Cardiac fibroblast (primary cell): ENCODE measurements at places on chromosomes 1 and 21.

DNA sequence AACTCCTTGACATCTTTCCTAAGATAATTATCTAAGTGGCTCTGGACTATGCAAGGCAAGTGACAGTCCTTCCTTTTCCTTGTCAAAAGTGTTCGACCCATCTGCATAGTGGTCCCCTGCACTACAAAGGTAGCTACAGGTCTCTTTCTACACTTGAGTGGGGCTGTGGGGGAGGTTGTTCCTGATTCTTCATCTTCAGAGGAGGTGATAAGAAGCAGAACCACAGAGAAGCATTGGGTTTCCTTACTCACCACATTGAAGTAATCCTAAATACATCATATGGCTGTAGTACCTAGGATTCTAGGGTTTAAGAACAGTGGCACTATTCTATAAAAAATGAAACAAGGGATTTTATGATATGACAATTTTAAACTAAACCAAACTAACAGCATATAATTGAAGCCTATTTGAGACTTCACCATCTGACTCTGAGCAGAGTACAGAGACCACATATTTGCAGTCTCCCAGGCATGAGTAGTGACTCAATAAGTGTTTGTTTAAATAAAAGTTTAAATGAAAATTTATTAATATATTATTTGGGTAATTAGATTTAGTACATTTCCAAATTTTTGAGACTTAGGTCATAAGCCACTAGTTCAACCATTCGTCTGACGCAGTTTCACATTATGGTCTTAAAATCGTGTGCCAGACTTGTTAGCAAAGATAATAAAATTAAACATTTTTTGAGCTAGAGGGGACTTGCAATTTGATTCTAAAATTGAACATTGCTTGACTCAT lies 54.9 kb upstream of the NEK7 start:
- DNase-seq = no peak

GRCh38 chr1:163013826-163014600 lies 55.1 kb upstream of the RGS4 start:
- no peak for DNase-seq

DNA sequence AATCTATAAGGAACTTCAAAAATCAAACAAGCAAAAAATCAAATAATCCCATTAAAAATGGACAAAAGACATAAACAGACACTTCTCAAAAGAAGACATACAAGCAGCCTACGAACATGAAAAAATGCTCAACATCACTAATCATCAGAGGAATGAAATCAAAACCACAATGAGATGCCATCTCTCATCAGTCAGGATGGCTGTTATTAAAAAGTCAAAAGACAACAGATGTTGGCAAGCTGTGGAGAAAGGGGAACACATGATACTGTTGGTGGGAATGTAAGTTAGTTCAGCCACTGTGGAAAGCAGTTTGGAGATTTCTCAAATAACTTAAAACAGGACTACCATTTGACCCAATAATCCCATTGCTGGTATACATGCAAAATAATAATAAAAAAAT lies 226.4 kb downstream of the S1PR1 start:
- DNase-seq = no peak

DNA sequence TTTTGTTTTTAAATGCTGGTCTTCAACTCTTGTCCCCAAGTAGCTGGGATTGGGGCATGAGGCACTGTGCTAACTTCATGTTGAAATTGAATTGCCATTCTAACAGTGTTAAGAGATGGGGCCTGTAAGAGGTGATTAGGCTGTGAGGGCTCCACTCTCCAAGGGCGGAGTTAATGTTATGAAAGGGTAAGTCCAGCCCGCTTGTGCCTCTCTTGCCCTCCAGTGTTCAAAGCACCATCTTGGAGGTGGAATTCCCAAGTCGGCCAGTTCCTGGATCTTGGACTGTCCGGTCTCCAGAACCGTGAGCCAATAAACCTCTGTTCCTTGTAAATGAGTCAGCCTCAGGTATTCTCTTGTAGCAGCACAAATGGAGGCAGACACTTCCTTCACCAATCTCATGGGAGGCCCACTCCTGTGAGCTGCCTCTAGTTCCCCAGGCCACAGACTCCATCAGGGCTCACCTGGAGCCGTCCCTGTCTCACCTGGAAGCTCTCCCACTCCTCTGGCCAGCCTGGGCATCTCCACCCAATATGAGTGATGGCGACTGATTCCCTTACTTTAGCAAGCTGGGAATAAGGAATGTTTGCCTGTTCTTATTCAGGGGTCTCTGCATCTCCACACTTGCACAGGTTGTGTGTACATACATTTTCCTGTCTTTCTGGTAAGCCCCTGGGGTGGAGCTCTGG lies 15.5 kb downstream of the IBA57 start:
- no peak for DNase-seq

DNA sequence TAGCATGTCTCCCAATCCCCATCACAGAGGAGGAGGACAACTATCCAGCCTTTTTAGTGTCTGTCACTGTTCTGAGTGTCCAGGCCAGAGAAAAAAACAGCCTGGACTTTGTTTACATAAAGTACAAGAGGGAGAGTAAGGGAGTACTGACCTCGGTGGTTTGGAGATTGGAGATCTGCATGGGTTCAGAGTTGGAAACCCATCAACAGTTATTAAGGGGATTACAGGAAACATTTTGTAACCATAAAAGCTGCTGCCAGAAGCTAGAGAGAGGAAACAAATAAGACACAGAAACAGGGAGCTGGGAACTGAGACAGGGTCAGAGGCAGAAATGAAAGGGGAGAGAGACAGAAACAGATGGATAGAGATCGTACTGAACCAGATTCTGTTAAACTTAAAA lies 131.5 kb upstream of the CTTNBP2NL start:
- peak; percentile 64 for DNase-seq

- no peak for DNase-seq
Observed at GRCh38 chr1:155717041-155717440, 28.1 kb downstream of the DAP3 start.

- DNase-seq = no peak
Observed at GRCh38 chr1:25699500-25700143, 83.0 kb downstream of the MAN1C1 start.

DNA sequence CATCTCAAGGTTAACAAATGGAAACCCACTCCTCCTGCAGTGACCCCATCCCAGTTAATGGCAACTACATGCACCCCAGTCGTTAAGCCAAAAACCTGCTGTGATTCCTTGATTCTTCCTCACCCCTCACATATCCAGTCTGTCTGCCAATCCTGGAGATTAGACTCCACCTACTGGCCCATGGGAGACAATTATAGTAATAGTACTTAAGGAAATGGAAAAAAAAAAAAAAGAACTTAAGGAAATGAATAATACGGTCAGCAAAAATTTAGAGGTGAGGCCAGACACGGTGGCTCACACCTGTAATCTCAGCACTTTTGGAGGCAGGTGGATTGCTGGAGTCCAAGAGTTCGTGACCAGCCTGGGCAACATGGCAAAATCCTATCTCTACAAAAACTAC lies 7.0 kb downstream of the NOL9 start:
- DNase-seq = peak; percentile 32

GRCh38 chr1:78088486-78088885 lies 42.7 kb downstream of the GIPC2 start:
- DNase-seq = no peak

DNA sequence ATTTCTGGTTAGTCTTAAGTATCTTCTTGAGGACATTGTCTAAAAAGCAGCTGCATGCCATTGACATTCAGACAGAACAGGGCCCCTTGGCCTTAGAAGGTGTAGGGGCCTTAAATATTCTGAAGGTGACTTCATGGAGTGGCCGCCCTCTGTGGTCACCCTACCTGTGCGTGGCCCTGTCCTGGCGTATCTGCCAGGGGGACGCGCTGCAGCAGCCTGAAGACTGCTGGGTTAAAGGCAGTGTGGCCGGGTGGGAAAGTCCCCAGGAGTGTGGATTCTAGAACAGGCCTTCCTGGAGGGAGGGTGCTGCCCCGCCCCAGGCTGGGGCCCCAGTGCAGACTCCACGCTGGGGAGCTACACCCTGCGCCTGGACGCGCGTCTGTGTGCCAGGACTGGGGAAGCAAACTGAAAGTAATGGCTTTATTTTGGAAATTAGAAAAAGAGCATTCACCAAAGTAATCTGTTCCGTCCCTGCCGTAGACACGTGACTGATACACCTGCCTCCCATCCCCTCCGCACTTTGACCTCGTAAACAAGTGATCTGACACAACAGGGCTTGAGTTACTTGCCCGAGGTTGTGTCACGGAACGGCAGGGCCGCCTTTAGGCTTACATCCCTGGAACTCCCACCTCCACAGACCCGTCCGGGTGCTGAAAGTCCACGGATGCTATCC lies 1.8 kb downstream of the AGPAT3 start:
- DNase-seq = no peak

DNA sequence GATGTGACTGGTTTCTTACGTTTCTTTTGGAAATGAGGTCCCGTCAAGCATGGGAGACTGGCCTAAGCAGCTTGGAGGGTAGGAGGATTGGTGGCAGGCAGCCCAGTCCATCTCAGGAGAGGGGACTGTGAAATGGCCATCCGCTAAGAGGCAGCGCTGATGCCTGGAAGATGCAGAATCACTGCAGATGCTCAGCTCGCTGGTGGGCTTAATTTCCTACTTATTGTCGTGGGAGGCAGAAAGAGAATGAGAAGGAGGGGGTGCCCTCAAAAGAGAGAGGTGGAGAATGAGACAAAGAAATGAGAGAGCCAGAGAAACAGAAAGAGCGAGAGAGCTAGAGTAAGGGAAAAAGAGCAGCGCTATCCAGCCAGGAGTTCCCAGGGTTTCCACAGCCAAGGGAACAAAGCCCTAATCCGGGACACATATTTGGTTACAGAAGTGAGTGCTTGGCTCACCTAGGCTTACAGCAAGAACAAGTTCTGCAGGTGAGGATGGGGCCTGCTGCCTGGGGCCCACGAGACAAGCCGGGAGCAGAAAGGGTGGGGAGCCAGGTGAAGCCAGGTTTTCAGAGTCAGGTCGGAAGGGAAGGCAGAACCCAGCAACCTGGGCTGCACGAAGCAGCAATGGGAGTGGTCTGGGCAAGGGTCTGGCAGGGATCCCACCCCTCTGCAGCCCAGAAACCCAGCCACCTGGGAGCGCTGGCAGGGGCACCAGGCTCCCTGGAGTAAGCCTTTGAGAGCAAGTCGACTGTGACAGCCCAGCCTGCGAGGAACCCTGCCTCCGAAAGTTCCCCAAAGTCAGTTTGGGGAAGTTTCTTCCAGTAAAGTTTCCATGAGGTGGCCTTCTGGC lies 5.8 kb downstream of the ECE1 start:
- no peak for DNase-seq

DNA sequence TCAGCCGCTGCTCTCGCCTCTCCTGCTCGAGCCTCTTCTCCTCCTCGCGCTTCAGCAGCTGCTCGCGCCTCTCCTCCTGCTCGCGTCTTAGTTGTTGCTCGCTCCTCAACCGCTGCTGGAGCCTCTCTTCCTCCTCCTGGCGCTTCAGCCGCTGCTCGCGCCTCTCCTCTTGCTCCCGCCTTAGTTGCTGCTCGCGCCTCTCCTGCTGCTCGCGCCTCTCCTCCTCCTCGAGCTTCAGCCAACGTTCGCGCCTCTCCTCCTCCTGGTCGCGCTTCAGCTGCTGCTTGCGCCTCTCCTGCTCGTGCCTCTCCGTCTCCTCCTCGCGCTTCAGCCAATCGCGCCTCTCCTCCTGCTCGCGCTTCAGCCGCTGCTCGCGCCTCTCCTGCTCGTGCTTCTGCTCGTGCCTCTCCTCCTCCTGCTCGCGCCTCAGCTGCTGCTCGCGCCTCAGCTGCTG lies 3.7 kb downstream of the TCHH start:
- no peak for DNase-seq

- DNase-seq = no peak
Observed at GRCh38 chr1:27596261-27596660, 7.7 kb downstream of the AHDC1 start.

DNA sequence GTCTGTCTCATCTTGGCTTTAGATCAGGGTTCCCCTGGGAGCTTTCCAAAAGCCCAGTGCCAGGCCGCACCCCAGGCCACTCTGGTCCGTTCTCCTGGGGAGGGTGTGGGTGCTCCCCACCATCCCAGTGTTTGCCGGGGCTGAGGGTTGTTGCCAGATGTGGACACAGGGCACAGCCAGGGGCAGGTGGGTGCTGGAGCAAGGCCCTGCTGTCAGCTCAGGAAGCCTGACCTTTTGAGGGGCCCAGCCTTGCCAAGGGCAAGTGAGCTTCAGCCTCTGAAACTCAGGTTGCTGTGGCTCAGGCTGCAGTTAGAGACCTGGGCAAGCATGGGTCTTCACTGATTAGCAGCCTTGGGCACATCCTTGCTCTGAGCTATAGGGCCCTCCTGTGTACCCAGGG lies 22.8 kb upstream of the ZBTB21 start:
- no peak for DNase-seq

GRCh38 chr1:221869779-221870178 lies 127.9 kb upstream of the DUSP10 start:
- DNase-seq = peak; percentile 79

DNA sequence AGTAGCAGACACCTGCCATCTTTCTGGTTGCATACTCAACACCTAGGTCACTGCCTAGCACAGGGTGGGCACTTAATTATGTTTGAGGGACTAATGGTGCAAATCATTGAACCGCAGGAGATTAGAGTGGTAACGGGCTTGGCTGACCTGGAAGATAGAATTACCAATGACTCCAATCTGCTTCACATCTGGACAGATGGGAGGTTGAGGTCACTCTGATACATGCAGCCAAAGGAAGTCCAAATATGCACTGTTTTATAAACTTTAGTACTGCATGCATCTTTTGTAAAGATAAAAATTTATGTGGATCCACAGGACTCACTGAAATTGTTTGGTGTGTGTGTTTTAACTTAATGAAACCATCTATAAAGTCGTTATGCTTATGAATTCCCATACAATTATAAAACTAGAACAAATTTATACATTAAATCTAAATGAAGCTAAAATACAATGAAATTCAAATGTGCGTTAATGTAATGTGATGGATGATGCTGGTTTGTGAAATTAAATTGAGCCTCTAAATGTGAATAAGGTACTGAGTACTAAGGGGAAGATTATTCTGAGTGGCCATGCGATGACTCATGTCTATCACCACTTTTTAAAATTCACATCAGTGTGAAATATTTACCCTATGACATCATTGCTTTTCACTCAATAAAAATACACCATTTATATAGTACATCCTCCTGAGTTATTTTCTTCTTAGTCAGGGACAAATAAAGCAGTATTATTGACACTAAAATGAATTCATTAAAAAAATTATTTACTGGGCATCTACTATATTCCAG lies 224.7 kb upstream of the FAM78B start:
- DNase-seq = no peak

DNA sequence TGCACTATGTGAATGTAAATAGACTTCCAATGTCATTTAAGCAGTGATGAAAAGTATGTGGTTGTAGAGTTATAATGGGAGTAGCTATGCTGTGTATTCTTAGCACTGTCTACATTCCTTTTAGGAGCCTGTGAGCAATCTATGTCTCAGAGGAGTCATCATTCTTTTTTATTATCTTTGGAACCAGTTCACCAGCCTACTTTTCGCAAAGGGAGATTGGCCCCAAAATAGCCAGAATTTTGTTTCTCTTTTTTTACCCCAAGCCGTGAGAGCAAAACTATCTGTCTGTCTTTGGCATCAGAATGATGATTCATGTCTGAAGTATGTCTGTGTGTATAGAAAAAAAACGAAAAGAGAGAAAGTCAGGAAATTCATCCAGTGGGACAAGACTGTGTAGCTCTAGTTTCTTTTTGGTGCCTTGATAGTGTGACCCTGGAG lies 44.2 kb downstream of the OSBPL9 start:
- peak; percentile 94 for DNase-seq
